ENCODE measurements at places on chromosomes 13 and 19. TPM values are rescaled to one million over a fixed set of nuclear protein-coding genes. Genes with fewer than 3 reads are reported as not detected.

SLC17A7 gene
- total RNA-seq: not detected

CRTC1 gene
- total RNA-seq: 4.0 TPM

LILRB2 gene
- not detected for total RNA-seq

KLF16 gene
- 7.6 TPM for total RNA-seq

ZNF433 gene
- 2.3 TPM for total RNA-seq

POLD1 gene
- 12.8 TPM for total RNA-seq

MAP3K10 gene
- total RNA-seq: 8.5 TPM

SCN1B gene
- total RNA-seq: 27.2 TPM

CCDC169 gene
- 0.23 TPM for total RNA-seq

ZNF724 gene
- 0.34 TPM for total RNA-seq

PRSS57 gene
- total RNA-seq: not detected

RELB gene
- 8.0 TPM for total RNA-seq

NUMBL gene
- 57.1 TPM for total RNA-seq

LRRC25 gene
- 0.12 TPM for total RNA-seq

RFPL4AL1 gene
- total RNA-seq: not detected

NLRP4 gene
- total RNA-seq: not detected

IL12RB1 gene
- total RNA-seq: not detected

TGFBR3L gene
- total RNA-seq: not detected

IL17D gene
- 16.8 TPM for total RNA-seq

SETDB2 gene
- 3.9 TPM for total RNA-seq

CLEC17A gene
- total RNA-seq: not detected

SOX1 gene
- total RNA-seq: not detected

ZGLP1 gene
- 3.0 TPM for total RNA-seq

MYO9B gene
- total RNA-seq: 31.8 TPM

FGF9 gene
- not detected for total RNA-seq

SIGLEC5 gene
- total RNA-seq: not detected

SPRED3 gene
- 0.35 TPM for total RNA-seq

SLC6A16 gene
- total RNA-seq: not detected

N4BP2L1 gene
- 0.93 TPM for total RNA-seq

B3GNT8 gene
- total RNA-seq: 1.6 TPM

TEX26 gene
- not detected for total RNA-seq

IPO5 gene
- 141 TPM for total RNA-seq

ZNF93 gene
- total RNA-seq: 5.0 TPM

SLC25A41 gene
- total RNA-seq: not detected

NXNL1 gene
- not detected for total RNA-seq

LIM2 gene
- total RNA-seq: not detected

SYNGR4 gene
- not detected for total RNA-seq

FFAR1 gene
- not detected for total RNA-seq

ASF1B gene
- total RNA-seq: 5.8 TPM

COL4A1 gene
- total RNA-seq: 811 TPM

DNAAF3 gene
- total RNA-seq: 0.26 TPM

KLK2 gene
- total RNA-seq: not detected

C19orf44 gene
- total RNA-seq: 6.1 TPM

CYP4F2 gene
- total RNA-seq: not detected

RGL3 gene
- not detected for total RNA-seq

CYP2A6 gene
- total RNA-seq: not detected
